T-cell (primary cell): ENCODE measurements at places on chromosomes 2 and 18.

DNA sequence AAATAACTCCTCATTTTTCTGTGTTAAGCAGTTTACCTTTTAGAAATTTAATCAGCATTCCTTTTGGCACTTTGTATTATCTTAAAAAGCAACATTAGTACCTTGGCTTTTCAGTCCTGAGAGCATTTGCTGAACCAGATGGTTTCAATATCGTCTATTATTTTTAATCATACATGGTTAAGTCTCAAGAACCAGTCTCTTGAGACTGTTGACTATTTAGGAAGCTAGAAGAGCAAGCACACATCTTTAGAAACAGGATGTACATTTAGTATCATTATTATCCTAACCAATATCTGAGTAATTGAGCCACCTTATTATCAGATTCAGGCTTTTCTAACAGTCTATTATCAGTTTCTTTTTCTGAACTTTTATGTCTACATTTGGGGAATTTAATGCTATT lies 28.2 kb upstream of the ZEB2 start:
- H3K27me3 ChIP-seq = no peaks in the 10 kb centered on the region
- H3K27ac ChIP-seq = no peak overlapping the region
- peaks cover 3% of the 10 kb centered on the region for H3K4me1 ChIP-seq
- no peaks in the 10 kb centered on the region for H3K36me3 ChIP-seq
- DNase-seq = no peak

GRCh38 chr2:142100139-142100873 lies 30.5 kb downstream of the LRP1B start:
- H3K4me1 ChIP-seq = no peaks in the 10 kb centered on the region
- no peak overlapping the region for H3K27ac ChIP-seq
- no peak overlapping the region for H3K4me3 ChIP-seq
- no peaks in the 10 kb centered on the region for H3K36me3 ChIP-seq
- H3K27me3 ChIP-seq = no peaks in the 10 kb centered on the region
- DNase-seq = no peak

- H3K27me3 ChIP-seq = no peaks in the 10 kb centered on the region
- H3K4me1 ChIP-seq = peaks cover 2% of the 10 kb centered on the region
- DNase-seq = no peak
- H3K4me3 ChIP-seq = no peak overlapping the region
Measured at GRCh38 chr18:76978616-76979015, 154.0 kb downstream of the MBP start.

DNA sequence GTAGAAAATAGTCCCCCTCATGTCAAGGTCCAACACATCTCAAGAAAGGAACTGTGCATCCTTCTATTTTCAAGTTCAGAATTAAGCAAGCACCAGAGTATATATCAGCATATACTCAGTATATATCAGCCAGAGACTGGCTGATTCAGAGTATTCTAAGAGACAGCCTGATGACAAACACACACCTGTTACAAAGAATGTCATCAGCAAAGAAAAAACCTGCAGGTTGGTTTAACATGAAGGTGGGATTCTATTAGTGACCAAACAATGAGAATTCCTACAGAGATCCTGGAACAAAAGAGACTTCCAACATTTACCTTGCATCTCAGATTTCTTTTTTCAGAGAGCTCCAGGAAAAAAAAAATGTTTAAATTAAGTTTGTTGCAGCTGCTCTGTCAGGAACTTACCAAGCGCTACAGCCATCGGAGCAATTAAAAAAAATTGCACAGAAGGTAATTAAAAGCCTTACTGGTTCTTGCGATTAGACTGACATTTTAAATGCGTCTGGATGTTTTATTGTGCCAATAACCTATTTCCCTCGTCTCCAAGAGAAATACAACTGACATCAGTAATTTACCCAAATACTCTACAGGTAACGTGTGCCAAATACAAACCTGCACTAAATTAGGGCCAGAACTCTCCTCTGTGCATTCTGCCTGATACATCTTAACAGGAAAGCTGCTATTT lies 218.1 kb downstream of the HNMT start:
- DNase-seq = no peak
- H3K27ac ChIP-seq = no peak overlapping the region
- no peak overlapping the region for H3K4me3 ChIP-seq

- no peak overlapping the region for H3K4me3 ChIP-seq
- DNase-seq = no peak
- no peak overlapping the region for H3K27ac ChIP-seq
- no peaks in the 10 kb centered on the region for H3K36me3 ChIP-seq
Measured at GRCh38 chr2:71856773-71857525, 290.7 kb downstream of the CYP26B1 start.

DNA sequence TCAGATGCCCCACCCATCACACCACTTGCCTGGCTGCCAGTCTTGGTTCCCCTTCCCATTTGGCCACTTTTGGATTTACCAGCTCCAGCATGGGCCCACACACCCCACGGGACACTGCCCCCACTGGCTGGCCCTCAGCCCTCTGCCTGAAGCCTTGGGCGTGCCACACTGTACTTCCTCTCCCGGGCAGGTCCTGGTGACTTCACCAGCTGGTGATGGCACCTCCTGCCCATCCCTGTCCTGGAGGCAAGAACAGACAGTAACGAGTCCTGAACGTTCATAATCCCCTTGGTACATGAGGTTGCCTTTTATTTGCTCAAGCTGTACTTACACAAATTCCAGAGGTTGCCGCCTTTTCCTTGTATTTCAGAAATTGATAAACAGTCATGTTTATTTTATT lies 81.1 kb downstream of the TMEM17 start:
- H3K4me1 ChIP-seq = no peaks in the 10 kb centered on the region
- H3K4me3 ChIP-seq = no peak overlapping the region
- H3K27ac ChIP-seq = no peak overlapping the region

- H3K36me3 ChIP-seq = peaks cover 70% of the 10 kb centered on the region
- H3K4me1 ChIP-seq = peaks cover 41% of the 10 kb centered on the region
- no peak overlapping the region for H3K27ac ChIP-seq
- no peak overlapping the region for H3K4me3 ChIP-seq
- DNase-seq = no peak
- H3K27me3 ChIP-seq = no peaks in the 10 kb centered on the region
Measured at GRCh38 chr2:240591226-240591625, 4.7 kb downstream of the CAPN10 start.

DNA sequence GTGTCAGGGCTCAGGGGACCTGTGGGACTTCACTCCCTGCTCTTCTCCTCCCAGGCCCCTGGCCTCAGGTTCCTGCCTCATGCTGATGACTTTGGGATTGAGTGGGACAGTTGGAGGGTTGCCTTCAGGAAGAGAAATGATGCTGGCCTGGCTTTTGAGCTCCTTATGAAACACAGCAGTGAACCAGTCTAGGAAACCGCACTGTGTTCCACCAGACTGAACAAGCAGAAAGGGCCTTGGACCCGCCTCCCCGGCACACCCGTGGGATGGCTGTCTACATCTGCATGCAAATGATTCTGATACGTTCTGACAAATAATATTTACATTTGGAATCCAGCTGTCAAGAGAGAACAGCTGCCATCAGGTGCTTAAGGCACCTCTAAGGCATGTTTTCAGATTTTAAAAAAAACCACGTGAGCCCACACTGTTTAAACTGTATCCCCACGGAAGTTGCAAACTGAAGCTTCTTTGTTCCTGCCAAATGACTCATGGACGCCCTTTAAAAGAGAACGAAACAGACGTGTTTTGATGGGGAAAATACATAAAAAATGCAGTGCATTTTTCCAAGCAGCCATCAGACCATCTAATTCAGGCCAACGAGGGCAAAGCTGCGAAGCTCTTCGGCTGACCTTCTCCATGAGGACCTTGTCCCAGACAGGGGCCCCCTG lies 27.6 kb upstream of the ASAP2 start:
- H3K27me3 ChIP-seq = peaks cover 25% of the 10 kb centered on the region
- H3K27ac ChIP-seq = no peak overlapping the region
- no peaks in the 10 kb centered on the region for H3K36me3 ChIP-seq
- H3K4me3 ChIP-seq = no peak overlapping the region
- DNase-seq = no peak

DNA sequence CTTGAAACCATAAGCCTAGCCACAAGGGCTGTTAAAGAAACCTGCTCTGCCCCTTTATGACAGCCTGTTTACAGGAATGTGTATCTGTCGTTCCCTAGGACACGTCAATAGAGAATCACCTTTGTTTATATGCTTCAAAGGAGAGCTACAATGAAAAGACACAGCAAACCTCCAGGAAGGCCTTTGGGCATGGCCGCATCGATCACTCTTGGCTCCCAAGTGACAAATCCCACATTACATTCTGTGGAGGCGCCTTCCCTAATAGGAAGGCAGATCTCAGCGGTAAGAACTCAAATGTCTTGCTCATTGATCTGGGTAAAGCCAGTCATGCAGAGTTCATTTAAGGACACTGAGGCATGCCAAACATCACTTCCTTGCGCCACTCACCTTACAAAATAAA lies 26.5 kb downstream of the KIAA2012 start:
- H3K36me3 ChIP-seq = no peaks in the 10 kb centered on the region
- no peak for DNase-seq
- no peak overlapping the region for H3K27ac ChIP-seq
- H3K27me3 ChIP-seq = peaks cover 4% of the 10 kb centered on the region

GRCh38 chr18:12306752-12307700 lies 1.0 kb upstream of the TUBB6 start:
- DNase-seq = no peak
- no peak overlapping the region for H3K27ac ChIP-seq
- H3K27me3 ChIP-seq = peaks cover 63% of the 10 kb centered on the region
- H3K4me3 ChIP-seq = peak overlapping the region; percentile 59

DNA sequence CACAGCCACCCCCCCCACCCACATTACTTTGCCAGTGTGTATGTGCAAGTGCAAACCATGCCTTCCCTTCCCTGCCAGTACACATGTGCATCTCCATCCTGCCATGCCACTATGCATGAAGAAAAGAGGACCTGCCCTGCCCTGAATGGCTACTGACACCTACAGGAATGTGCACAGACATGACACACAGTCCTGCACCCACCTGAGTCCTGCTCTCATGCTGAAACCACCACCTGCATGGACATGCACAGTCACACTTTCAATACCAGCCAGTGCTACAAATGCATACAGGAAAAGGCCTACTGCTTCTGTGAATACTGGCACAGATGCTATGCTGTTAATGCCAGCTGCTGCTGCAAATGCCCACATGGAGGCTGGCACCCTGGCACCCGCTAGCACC lies 334.4 kb upstream of the DLGAP1 start:
- H3K27me3 ChIP-seq = no peaks in the 10 kb centered on the region
- H3K4me1 ChIP-seq = no peaks in the 10 kb centered on the region
- DNase-seq = no peak
- no peak overlapping the region for H3K4me3 ChIP-seq

- no peak overlapping the region for H3K4me3 ChIP-seq
- no peak for DNase-seq
- H3K27me3 ChIP-seq = no peaks in the 10 kb centered on the region
Measured at GRCh38 chr18:53253789-53254188, 913.8 kb downstream of the DCC start.

- no peaks in the 10 kb centered on the region for H3K4me1 ChIP-seq
- no peaks in the 10 kb centered on the region for H3K36me3 ChIP-seq
- H3K27me3 ChIP-seq = no peaks in the 10 kb centered on the region
- H3K4me3 ChIP-seq = no peak overlapping the region
- no peak for DNase-seq
Measured at GRCh38 chr2:172664766-172665165, 70.9 kb upstream of the RAPGEF4 start.

- no peak overlapping the region for H3K27ac ChIP-seq
- H3K4me3 ChIP-seq = no peak overlapping the region
- peaks cover 2% of the 10 kb centered on the region for H3K4me1 ChIP-seq
Measured at GRCh38 chr2:197174539-197175094, 136.0 kb downstream of the ANKRD44 start.

DNA sequence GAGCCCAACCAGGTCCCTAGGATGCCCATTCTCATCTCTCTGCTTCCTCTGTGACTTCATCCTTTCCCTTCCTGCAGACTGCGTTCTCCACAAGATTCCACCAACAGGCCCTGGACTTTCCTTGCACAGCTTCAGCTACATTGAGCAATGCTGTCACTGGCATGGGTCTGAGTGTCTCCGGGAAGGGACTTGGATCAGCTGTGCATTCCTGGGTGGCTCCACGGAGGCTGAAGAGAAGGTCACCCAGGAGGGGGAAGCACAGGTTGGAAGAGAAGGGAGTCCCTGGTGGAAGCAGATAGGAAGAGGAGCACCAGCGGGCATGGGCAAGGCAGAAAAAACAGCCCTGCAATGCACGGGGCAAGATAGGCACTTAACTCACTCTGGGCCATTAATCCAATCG lies 140.5 kb downstream of the UXS1 start:
- no peak overlapping the region for H3K27ac ChIP-seq
- H3K36me3 ChIP-seq = no peaks in the 10 kb centered on the region
- no peaks in the 10 kb centered on the region for H3K27me3 ChIP-seq
- no peak overlapping the region for H3K4me3 ChIP-seq
- peaks cover 58% of the 10 kb centered on the region for H3K4me1 ChIP-seq

DNA sequence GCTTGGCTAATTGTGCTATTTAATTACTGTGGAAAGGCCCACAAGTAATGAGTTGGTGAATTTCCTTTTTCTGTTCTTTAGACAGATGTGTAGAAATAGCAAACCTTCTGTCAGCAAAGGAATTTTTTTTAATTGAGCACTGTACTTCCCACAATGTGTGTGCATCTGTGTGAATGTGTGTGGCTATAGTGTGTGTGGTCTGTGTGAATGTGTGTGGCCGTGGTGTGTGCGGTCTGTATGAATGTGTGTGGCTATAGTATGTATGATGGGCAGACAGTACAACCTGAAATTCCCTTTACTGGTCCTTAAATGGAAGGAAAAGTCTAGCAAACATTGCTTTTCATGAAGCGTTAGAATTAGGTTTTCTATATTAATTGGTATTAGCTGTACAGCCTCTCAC lies 203.5 kb upstream of the TPO start:
- no peaks in the 10 kb centered on the region for H3K27me3 ChIP-seq
- no peak for DNase-seq
- no peak overlapping the region for H3K27ac ChIP-seq
- no peak overlapping the region for H3K4me3 ChIP-seq
